Activated CD8-positive, alpha-beta memory T cell treated with anti-CD3 and anti-CD28 coated beads for 1 hour (primary cell): ENCODE measurements at places on chromosomes 12 and 14.

DNA sequence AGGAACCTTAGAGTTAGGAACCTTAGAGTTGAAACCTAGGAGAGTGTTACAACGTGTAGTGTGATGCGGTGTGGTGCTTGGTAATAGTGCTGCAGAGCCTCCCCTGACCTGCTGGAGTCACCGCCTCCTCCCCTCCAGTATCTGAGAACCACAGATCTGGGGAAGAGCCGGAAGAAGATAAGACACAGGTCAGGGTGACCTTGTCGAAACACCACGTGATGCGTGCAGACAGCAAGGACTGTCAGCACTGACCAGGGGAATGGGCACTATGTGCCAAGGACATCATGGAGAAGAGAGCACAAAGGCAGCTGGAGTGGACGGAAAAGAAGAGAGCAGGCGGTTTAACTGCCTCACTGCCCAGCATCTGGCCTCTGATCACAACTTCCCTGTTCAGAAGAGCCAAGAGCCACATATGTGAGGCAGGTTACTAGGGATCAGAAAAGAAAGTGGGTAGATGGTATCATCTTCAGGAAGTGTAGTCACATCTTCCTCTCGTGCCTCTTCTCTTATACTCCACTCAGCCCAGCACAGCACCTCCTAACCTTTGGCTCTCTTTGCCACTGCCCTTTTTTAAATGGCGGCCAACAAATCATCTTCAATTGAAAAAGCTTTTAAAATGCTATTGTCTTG, 93.7 kb downstream of the TESC start:
- DNase-seq, result no peak

DNA sequence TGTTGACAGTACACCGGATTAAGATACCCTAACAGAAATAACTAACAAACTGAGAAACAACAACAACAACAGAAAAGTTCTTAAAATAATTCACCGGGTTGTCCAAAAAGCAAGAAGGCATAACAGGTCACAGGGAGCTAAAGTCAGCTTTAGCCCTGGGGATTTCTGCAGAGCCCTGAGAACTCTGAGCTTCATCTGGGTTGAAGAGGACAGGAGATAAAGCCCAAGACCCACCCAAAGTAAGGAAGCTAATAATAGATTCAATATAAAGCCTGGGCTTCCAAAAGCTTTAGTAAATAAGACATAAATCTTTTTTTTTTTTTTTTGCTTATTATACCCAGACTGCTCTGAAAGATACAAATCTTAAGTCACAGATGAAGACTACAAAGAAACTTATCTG, 44.1 kb upstream of the MTERF2 start:
- no peak for DNase-seq

- no peak for DNase-seq
Measured at GRCh38 chr14:71591929-71592328, 340.3 kb upstream of the RGS6 start.

GRCh38 chr12:55829967-55830600, 697 bp upstream of the DNAJC14 start:
- DNase-seq, result no peak

- no peak for DNase-seq
Measured at GRCh38 chr14:29738056-29738455, 189.6 kb downstream of the PRKD1 start.

GRCh38 chr14:22265319-22266141, 323.5 kb downstream of the DAD1 start:
- DNase-seq, result no peak

- DNase-seq, result no peak
Measured at GRCh38 chr12:75651342-75651695, 139.9 kb upstream of the KRR1 start.

DNA sequence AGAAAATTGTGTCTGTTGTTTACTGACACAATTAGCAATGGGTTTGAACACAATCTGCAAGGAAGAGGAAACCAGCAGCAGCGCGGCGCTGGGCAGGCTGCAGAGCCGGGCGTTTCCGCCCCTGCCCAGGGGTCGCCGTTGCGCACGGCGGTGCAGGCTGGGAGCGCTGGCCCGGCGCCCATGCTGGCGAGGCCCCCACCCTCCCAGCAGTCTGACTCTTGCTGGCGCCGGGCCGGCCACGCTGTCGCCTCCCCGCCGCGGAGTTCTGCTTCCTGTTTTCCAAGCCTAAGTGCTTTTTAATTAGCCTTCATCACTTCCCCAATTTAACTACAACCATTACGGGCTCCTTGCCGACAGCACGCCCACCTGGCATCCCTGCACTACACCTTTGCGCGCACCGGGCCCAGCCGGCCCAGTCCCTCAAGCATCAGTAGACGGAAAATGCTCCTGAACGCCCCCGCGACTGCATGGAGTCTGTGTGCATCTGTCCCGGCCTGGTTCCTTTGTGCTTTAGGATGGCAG, 212.1 kb downstream of the GXYLT1 start:
- no peak for DNase-seq

DNA sequence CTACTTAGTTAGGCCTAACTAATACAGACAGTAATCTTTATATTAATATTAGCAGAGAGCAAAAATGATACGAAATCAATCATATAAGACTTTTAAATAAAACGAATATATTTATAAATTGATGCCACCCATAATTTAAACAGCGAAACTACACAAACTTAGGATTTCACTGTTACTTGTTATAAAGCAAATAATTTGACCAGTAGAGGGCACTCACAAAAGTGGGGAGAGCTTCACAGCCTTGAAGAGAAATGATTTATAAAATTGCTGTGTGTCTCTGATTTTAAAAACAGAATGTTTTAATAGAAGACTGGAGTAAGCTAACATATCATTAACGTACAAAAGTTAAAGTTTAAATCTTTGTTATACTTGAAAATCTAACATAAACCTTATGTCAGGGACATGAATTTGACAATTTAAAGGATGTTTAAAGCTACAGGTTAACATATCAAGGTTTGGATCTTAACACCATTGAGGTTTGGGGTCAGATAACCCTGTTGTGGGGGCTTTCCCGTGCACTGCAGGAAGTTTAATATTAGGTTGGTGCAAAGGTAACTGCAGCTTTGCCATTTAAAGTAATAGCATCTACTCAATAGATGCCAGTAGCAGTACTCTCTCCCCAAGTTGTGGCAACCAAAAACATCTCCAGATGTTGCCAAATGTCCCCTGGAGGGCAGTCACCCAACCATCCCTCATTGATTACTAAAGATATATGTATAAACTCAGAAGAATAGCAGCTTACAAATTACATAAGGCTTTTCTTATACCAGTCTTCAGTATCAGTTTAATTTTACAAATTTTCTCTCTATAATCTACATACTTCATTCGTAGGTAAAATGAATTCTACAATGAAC, 9.3 kb downstream of the KRAS start:
- no peak for DNase-seq

- DNase-seq, result no peak
Measured at GRCh38 chr12:6469609-6470374, 685 bp downstream of the VAMP1 start.

DNA sequence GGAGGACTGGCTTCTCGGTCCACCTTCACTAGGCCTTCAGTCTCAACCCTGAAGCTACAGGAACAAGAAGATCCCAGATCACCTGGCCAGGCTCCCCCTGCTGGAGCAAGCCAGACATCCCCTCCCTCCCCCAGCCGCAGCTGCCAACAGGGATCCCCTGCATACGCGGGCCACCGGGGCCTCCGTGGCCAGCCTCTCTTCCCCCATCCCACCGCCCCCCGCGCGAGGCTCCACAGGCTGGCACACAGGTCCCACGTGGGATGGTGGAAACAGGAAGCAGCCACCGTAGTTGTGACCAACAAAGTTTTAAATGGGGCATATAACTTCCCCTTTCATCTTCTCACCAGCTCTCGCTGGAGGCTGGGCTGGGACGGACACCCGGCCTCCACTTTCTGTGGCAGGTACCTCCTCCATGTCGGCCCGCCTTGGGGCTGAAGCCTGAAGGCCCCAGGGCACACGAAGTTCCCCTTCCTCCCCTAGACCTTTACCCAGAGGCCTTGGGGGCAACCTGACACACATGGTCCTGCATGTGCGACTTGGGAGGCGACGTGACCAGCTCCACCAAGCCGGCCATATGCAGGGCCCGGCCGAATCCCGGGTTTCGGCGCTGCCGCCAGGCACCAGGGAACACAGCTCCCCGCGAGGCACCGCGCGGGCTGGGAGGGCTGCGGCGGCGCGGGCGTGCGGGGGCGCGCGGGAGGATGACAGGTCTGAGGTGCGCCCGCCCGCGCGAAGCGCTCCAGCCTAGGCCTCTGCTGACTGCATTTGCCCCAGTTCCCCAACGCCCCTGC, 44.4 kb upstream of the PNMA1 start:
- DNase-seq, result peak; percentile 54

DNA sequence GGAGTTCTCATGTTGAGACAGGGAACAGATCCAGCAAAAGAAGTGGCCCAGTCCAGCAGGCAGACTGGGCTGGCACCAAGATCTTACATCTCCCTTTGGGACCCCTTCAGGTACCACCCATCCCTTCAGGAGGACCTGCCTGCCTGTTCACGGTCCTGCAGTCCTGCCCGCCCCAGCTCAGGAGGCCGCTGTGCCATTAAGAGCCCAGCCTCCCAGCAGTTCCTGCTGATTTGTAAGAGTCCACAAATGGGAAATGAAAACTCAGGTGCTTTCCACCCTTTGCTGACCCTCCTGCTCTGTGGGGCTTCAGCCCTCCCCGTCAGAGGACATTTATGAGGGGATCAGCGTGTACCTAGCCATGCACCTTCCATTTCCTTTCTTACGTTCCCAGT, 39.5 kb downstream of the C14orf132 start:
- DNase-seq, result no peak

GRCh38 chr14:85620947-85621346, 91.0 kb downstream of the FLRT2 start:
- no peak for DNase-seq

- DNase-seq, result no peak
Measured at GRCh38 chr14:99098199-99098598, 173.8 kb downstream of the BCL11B start.

- no peak for DNase-seq
Measured at GRCh38 chr12:52847335-52848102, 1.3 kb downstream of the KRT78 start.

DNA sequence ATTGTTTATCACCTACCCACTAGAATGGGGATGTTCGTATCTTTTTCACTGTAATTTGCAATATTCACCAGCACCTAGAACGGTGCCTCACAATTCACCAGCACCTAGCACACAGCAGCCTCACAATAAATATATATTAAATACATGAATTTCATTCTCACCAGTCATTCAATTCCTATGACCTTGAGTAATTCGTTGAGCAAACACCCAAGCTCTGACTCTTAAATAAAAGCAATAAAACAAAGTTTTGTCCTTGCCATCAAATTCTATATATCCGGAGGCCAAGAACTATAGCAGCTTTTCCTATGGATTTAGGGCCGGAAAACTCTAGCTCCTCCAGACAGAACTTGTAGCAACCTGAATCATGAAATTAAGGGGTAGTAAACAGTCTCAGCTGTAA, 981 bp downstream of the VTI1B start:
- DNase-seq, result no peak

DNA sequence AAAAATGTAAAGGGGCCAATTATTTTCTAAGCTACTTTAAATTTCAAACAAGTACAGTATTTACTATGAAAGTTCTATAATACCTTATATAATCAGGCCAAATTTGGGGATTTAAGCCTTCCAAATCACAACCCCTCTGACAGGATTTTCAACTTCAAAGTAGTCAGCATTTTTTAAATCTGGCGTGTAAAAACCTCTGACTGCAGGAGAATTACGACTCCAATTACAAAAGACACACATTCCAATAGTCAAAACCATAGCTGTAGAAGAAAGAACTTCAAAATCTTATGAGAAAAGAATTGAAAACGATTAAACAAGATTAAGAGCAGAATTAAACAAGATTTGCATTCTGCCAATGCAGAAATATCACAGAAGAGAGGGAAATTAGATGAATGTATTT, 12.7 kb downstream of the OSBPL8 start:
- DNase-seq, result no peak

GRCh38 chr14:88137327-88137726, 132.4 kb downstream of the GPR65 start:
- no peak for DNase-seq

GRCh38 chr12:69497308-69498026, 27.3 kb downstream of the FRS2 start:
- no peak for DNase-seq

GRCh38 chr12:26692407-26692806, 140.6 kb downstream of the ITPR2 start:
- no peak for DNase-seq

GRCh38 chr14:89524990-89525667, 108.1 kb upstream of the FOXN3 start:
- DNase-seq, result no peak

- DNase-seq, result no peak
Measured at GRCh38 chr14:21825149-21825743, 151.6 kb upstream of the OR4E1 start.

DNA sequence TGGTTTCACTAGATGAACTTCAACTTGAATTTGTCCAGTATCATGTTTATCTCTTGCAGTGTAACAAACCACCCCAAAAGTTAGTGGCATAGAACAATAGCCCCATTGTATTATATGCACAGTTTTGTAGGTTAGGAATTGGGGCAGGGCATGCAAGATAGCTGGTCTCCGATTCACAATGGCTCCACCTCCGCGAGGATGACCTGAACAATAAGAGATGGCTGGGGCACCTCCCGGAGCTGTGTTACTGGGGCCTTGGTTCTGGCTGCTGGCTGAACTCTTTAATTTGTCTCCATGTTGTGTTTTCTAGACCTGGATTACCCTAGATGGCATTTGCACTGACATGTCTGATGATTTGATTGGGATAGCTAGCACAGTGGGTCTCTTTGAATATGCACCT, 20.4 kb upstream of the VRK1 start:
- no peak for DNase-seq

DNA sequence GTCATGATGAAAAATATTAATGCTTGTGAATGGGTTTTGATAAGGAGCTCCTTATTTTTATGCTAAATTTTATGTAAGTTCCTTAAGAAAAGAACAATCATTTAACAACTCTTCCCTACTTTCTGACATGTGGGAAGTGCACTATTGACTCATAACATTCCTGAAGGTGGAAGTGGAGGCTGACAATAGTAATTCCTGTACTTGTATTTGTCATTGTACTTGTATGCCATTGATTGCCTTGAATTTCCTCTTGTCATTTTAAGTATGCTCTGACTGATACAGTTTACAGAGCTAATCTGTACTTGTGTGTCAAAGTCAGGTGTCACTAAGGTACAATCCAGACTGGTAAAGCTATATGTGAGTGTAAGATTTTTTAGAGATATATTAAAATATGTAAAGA, 440.0 kb downstream of the SLC16A7 start:
- no peak for DNase-seq

GRCh38 chr12:119546340-119546739, 47.2 kb upstream of the TMEM233 start:
- no peak for DNase-seq

- peak; percentile 57 for DNase-seq
Measured at GRCh38 chr12:6363330-6364043, 11.9 kb downstream of the SCNN1A start.
